ENCODE measurements at places on chromosomes 12 and 14.

- DNase-seq = no peak
These were observed 1.4 kb upstream of the TRMT61A start for GRCh38 chr14:103527408-103528145.

- DNase-seq = no peak
These were observed 9.4 kb downstream of the CCND2 start for GRCh38 chr12:4282892-4283511.

DNA sequence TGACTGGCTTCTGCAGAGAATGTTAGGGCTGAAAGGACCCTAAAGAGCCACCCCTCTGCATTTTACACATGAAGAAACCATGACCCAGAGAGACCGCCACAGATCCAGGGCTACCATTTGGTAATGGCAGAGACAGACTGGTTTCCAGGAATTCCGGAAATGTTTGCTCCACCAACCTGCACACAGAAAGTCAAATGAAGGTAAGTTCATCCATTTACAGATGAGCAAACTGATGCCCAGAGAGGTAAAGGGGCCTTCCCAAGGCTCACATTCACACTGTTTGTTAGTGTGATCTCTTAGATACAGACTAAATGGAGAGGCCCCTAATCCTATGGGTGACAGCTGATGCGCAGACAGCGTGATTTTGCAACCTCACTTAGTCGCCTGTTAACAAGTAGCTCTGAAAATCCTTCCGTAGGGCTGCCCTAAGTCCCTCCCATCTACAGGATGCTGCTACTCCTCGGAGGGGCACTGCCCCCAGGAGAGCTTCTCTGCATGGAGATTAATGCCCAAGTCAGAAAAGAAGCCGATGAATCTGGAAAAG, 33.8 kb downstream of the ZFP36L1 start:
- no peak for DNase-seq

GRCh38 chr12:69653703-69654102, 43.0 kb upstream of the LRRC10 start:
- DNase-seq = no peak

GRCh38 chr12:130795906-130796305, 43.1 kb downstream of the STX2 start:
- DNase-seq = no peak

DNA sequence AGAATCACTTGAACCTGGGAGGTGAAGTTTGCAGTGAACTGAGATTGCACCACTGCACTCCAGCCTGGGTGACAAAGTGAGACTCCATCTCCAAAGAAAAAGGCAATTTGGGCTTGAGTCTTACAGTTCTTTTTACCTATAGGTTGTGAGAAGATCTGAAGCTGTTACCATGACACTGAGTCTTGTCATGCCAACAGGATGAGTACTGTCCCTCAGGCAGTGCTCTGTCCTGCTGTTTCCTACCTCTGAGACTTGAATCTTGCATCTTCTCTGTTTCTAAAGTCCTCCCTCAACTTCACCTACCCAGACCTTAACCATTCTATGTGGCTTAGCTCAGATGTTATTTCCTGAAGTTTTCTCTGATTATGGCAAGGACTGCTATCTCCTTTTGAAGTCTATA, 400.8 kb upstream of the PRICKLE1 start:
- no peak for DNase-seq

GRCh38 chr12:88519802-88520435, 60.4 kb downstream of the KITLG start:
- DNase-seq = peak; percentile 67

DNA sequence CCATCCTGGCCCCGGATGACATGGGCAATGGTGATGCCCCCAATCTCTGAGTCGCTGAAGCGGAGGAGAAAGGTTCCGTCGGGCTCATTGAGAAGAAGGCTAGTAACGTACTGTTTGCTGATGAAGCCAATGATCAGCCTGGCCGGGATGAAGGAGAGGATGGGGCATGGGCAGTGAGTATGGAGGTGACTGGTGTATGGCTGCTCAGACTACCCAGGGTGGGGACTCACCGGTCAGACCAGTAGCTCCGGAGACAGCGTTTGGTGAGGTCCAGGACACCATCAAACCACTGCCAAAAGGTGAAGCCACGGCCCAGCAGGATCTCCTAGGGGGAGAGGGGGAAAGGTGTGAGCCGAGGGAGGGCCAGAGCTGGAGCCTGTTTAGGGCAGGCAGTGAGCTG, 10.9 kb downstream of the NAB2 start:
- no peak for DNase-seq

GRCh38 chr12:108260039-108260438, 79.1 kb downstream of the CMKLR1 start:
- no peak for DNase-seq

GRCh38 chr12:111993292-111994150, 19.4 kb downstream of the TMEM116 start:
- DNase-seq = no peak

GRCh38 chr12:123886931-123887582, 85.6 kb downstream of the CCDC92 start:
- DNase-seq = no peak

DNA sequence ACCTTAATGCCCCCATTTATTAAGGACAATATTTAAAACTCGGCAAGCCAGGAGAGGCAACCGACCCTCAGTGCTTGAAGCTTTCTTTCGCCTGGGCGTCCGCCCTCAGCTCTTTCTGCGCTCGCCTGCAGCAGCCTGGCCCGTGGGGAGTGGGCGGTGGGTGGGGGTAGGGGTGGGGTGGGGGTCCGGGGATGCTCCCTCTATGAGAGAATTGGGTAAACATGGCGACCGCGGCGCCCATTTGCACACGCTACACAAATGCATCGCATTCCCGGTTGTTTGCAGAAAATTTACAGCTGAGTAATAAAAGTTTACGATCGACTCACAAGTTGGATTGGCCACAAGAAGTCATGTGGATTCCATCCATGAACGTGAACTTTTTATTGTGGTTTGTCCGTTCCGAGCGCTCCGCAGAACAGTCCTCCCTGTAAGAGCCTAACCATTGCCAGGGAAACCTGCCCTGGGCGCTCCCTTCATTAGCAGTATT, 7.7 kb downstream of the HOXC8 start:
- peak; percentile 89 for DNase-seq

DNA sequence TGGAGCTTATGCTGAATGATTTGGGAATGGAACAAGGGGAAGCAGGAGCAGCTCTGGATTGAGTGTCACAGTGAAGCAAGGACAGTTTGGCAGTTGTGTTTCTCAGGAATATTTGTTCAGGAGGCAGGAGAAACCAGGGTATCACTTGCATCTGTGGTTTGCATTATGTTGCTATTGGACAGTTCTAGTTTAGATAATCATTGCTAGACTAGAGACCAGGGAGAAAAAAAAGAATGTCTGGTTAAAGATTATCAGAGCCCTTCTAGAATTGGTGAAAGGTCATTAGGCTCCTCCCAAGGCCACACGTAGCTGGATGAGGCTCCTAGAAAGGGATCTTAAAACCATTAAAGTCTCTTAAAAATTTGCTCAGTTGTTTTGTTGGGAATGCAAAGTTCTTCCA, 17.0 kb upstream of the SRSF5 start:
- DNase-seq = no peak

GRCh38 chr12:30200864-30201263, 417.1 kb upstream of the TMTC1 start:
- no peak for DNase-seq

GRCh38 chr14:100088226-100088625, 23.0 kb downstream of the EVL start:
- no peak for DNase-seq

DNA sequence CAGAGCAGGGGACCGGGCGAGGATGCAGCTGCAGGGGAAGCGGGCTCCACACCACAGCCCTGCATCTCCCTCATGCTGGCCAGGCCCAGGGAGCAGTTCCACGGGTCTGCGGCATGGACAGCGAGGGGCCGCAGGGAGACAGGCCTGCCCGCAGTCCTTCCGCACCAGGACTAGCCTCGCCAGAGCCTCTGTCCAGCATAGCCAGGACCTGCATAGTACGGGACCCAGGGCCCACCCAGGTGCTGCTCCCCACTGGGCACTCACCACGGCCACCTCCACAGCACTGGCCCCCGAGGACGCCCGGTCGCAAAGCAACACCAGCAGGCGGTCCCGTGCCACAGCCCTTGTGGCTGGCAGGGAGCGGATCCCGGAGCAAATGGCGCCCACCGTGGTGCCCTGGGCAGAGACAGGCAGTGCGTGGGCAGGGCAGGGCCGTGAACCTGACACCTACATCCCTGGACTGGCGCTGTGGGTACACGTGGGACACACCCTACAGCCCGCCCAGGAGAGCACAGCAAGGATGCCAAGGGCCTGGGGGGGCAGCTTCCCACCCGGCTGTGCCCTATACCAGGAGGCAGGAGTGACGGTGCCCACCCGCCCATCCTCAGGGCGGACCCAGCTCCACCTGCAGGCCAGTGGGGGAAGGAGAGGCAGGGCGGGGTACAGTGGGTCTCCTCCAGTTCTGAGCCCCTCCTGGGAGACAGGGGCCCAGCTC, 23.8 kb downstream of the JAG2 start:
- no peak for DNase-seq

GRCh38 chr12:5593086-5593485, 161.2 kb downstream of the NTF3 start:
- no peak for DNase-seq

DNA sequence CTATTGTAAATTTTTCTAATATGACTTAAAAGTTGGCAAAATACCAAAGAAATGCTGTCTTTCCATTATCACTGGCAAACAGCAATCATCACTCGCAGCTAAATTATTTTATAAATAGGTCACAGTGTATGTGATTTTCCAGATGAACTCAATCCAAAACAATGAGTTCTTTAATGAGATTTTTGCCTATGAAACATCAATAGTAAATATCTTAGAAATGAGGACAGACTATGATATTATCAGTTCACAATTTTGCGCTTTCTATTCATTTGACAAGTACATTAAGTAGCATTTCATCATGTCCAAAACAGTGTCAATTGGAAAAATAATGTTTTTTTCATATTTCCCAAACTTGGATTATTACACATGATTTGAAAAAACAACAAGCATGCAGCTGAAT, 65.7 kb downstream of the PIK3C2G start:
- no peak for DNase-seq

DNA sequence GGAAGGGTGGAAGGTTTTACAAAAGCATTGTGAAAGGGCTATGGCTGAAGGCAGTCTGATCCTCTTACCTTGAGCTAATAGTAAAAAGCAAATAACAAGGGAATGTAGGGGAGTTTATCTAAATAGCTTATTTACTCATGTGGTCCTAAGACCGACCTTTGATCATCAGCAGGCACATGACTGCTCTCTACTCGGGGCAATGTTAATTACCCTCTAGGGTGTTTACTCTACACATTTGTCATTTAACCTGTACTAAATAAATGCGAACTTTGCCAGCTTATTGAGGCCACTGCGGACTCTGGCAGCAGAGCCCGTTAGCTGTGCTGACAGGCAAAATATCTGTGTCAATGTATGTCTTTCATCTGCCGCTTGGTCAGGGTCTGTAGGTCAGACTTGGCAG, 768.3 kb upstream of the ATXN7L3B start:
- no peak for DNase-seq

- DNase-seq = no peak
These were observed 72.0 kb downstream of the PAPOLA start for GRCh38 chr14:96574171-96574632.

GRCh38 chr12:25459541-25459951, 93.5 kb downstream of the LMNTD1 start:
- no peak for DNase-seq

DNA sequence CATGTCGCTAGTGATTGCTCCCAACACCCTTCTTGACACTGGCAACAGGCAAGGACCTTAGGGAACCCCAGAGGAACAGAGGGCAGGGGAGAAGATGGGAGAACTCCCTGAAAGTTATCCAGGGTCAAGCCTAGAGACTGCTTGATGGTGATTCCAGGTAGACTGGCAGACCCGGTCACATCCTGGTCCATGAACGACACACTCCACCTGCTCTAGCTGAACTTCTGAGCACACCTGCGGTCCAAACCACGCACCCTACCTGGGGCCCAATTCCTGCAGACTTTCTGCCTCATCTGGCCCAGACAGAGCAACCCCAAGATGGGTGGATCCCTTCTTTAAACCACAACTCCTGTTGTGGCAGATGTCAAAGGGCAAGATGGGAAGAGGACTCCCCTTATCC, 34.2 kb downstream of the NCKAP5L start:
- no peak for DNase-seq

- no peak for DNase-seq
These were observed 108.3 kb downstream of the PTPN11 start for GRCh38 chr12:112527082-112527481.

- no peak for DNase-seq
These were observed 553 bp downstream of the TRIM9 start for GRCh38 chr14:51094282-51094821.

DNA sequence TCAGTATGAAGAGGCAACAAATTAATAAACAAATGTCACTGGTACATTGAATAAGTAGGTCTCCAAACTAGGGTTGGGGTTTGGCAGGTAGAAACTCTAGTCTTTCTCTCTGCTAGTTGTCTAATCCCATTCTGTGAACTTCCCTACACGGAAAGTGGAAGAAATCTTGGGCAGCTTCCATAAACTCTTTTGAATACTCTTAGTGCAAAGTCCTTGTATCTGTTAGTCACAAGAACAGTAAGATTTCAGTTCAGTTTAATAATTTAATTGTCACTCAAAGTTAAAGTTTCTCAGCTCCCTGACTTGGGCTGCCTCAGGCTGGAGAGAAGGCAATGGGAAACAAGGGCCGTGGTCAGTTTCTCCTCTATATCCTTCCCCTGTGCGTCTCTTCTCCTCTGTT, 135.4 kb upstream of the MDM1 start:
- DNase-seq = no peak

GRCh38 chr12:113766879-113767878, 198.9 kb downstream of the RBM19 start:
- peak; percentile 83 for DNase-seq

- no peak for DNase-seq
These were observed 5.7 kb upstream of the POP5 start for GRCh38 chr12:120586860-120587259.

- no peak for DNase-seq
These were observed 346.4 kb downstream of the ZFP36L1 start for GRCh38 chr14:68446243-68447040.

GRCh38 chr14:77151918-77152588, 10.5 kb upstream of the ZDHHC22 start:
- peak; percentile 37 for DNase-seq

DNA sequence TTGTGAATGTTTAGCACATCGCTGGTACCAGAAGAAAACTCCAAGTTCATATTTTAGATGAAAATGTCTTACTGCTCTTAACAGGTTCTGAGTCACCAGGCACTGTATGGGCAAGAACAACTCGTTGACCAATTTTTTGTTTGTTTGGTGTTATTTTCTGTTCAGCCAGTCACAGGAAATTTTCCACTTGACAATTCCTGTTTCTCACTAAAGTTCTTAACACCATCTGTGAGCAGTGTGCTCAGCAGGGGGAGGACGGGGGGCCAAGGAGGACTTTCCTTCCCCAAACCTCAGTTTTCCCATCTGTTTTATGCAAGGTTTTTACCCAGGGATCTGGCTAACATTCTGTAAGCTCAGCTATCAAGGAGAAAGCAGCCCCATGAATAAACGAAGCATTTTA, 3.0 kb downstream of the NUAK1 start:
- DNase-seq = no peak

- peak; percentile 66 for DNase-seq
These were observed 17.8 kb upstream of the HDAC7 start for GRCh38 chr12:47837190-47838171.

DNA sequence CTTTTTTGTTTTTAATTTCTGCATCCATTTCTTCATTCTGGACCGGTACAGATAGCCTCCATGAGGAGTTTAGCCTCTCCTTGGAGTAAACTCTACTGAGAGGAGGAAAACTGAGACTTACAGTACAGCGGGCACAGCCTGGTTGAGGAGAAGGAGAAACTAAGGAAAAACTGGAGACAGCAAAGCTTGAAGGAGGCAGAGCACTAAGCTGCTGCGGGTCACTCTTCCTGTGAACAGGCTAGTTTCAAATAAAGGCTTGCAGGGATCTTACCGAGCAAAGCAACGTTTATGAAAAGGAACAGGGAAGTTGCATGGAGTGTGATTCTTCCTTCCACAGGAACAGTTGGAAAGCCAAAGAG, 348 bp upstream of the SSTR1 start:
- no peak for DNase-seq

Measured in H4 (cell line).